ENCODE measurements at places on chromosomes 2 and 18.

DNA sequence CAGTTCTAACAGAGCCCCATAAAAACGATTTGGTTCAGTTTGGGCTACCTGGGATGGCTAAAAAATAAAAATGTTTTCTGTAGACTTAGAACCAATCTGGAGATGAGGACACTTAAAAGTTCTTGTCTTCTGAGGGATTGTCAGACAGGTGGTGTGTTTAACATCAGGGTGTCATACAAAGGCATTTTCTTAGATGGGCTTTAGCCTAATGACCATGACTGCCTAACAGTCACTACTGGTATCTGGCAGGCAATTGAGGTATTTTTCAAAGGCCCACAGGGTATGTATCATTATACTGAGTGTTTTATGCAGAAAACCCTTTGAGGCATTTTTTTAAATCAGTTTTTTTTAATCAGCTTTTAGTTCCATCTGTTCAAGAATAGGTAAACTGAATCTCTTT is 341.4 kb downstream of the PARD3B start:
- no peaks in the 10 kb centered on the region for H3K36me3 ChIP-seq
- no peaks in the 10 kb centered on the region for H3K27me3 ChIP-seq
- H3K4me3 ChIP-seq, result no peak overlapping the region
- no peak overlapping the region for H3K27ac ChIP-seq
- DNase-seq, result no peak
- no peaks in the 10 kb centered on the region for H3K4me1 ChIP-seq

DNA sequence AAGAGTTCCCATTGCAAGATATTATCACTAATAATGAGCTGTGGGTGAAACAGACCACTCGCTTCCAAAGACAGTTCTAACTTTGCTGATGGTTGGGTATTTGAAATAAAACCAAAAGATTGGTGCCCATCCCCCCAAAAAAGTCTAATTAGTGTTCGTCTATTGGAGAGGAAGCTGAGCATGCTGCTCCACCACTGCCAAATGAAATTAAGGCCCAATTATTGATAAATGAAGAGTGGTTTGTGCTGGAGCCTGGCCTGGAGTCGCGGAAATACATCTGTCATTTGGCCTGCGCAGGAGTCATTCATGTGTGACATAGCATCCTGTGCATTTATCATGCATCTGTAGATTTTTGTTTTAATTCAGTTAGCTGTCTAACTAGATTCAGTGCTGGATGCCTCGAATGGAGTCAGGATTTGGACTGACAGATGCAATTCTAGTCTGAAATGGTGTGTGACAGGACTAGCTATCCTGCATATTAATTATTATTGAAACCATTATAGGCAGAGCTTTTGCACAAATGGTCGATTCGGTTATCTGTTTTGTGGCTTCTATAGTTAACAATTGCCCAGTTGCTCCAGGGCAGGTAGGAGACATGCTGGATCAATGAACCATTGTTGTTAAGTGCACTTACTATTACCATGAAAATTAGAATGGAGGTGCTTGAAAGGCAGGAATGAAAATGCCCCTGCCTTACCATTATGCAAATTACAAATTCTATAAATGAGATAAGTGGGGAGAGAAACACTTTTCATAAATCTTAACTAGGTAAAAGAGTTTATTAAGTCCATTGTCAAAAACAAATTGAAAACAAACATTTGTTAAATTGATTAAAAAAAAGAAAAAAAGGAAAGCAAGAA is 450.4 kb upstream of the TCF4 start:
- no peaks in the 10 kb centered on the region for H3K27me3 ChIP-seq
- no peak overlapping the region for H3K4me3 ChIP-seq
- no peak overlapping the region for H3K27ac ChIP-seq
- no peaks in the 10 kb centered on the region for H3K4me1 ChIP-seq

GRCh38 chr2:215636816-215637215 is 200.9 kb upstream of the FN1 start:
- no peaks in the 10 kb centered on the region for H3K27me3 ChIP-seq
- no peaks in the 10 kb centered on the region for H3K4me1 ChIP-seq
- DNase-seq, result no peak
- no peaks in the 10 kb centered on the region for H3K36me3 ChIP-seq
- no peak overlapping the region for H3K27ac ChIP-seq
- H3K4me3 ChIP-seq, result no peak overlapping the region

GRCh38 chr2:38572167-38572566 is 30.6 kb downstream of the HNRNPLL start:
- peaks cover 13% of the 10 kb centered on the region for H3K4me1 ChIP-seq
- H3K4me3 ChIP-seq, result no peak overlapping the region
- H3K36me3 ChIP-seq, result peaks cover 32% of the 10 kb centered on the region
- no peaks in the 10 kb centered on the region for H3K27me3 ChIP-seq

- H3K4me1 ChIP-seq, result peaks cover 6% of the 10 kb centered on the region
- H3K36me3 ChIP-seq, result no peaks in the 10 kb centered on the region
- no peak overlapping the region for H3K4me3 ChIP-seq
- no peak overlapping the region for H3K27ac ChIP-seq
- no peaks in the 10 kb centered on the region for H3K27me3 ChIP-seq
Measured at GRCh38 chr2:62112179-62112578, 83.7 kb upstream of the B3GNT2 start.

DNA sequence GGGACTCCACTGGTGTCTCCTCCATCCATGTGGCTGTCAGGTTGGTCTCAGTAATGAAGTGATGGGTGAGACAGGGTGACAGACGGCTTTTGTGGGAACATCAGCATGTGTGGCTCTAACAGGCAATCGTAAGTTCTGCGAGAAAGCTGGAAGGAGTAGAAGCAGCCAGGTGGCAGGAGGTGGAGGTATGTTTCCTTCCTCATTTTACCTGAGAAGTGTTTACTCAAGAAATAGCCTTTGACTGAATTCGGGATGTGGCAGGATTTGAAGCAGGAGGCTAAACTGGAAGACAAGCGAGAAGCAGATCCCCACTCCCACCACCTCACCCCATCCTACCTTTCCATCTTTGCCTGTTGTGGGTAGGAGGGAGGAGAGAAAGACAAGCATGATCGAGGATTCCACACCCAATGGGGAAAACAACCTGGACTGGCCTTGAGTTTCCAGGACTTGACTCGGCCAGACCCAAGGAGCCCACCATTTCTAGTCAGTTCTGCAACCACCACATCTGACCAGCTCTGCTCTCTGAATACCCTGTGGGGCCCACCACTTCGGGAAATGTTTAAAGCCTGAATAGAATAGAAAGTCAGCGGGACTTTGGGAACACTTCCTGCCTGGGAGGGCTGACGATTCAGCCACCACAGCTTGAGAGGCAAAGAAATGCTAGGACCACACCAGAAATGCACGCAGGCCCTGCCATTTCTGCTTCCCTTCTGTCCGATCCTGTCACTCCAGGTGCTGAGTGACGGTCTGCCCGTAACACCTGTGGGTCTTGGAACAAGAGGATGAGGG is 1.2 kb downstream of the ABCG8 start:
- no peak overlapping the region for H3K4me3 ChIP-seq
- H3K27ac ChIP-seq, result no peak overlapping the region
- no peaks in the 10 kb centered on the region for H3K27me3 ChIP-seq
- no peaks in the 10 kb centered on the region for H3K36me3 ChIP-seq
- peak; percentile 88 for DNase-seq
- H3K4me1 ChIP-seq, result no peaks in the 10 kb centered on the region

DNA sequence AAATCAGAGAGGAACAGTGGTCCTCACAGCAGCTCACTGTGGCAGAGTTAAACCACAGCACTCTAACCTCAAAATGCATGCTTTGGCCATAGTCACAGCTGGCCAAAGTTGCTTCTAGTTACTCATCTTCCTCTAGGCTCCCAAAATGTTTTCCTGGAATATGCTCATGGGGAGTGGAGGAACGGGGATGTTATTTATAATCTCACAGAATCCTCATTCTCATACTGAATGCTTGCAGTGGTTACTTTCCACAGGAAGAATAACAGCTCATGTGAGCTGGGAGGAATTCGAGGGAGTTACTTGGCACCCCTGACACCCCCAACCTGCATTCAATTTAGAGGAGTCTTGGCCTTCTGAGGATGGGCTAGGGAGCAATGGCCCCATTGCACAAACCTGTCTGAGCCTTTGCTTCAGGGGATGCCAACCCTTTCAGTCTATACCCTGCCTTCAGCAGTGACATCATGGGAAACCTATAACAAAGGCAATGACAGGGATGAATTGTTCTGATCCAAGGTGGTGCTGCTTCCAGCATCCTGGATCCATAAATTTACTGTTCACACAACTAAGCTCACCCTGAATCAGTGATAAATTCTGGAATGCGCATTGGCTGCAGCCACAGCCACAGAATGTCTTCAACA is 22.4 kb upstream of the CCBE1 start:
- no peak overlapping the region for H3K4me3 ChIP-seq
- no peaks in the 10 kb centered on the region for H3K36me3 ChIP-seq
- H3K27me3 ChIP-seq, result no peaks in the 10 kb centered on the region
- H3K4me1 ChIP-seq, result no peaks in the 10 kb centered on the region
- no peak overlapping the region for H3K27ac ChIP-seq

GRCh38 chr2:174827371-174828369 is 63.4 kb upstream of the CHRNA1 start:
- H3K4me3 ChIP-seq, result no peak overlapping the region
- H3K27me3 ChIP-seq, result no peaks in the 10 kb centered on the region
- peaks cover 43% of the 10 kb centered on the region for H3K4me1 ChIP-seq
- no peak for DNase-seq
- no peaks in the 10 kb centered on the region for H3K36me3 ChIP-seq

DNA sequence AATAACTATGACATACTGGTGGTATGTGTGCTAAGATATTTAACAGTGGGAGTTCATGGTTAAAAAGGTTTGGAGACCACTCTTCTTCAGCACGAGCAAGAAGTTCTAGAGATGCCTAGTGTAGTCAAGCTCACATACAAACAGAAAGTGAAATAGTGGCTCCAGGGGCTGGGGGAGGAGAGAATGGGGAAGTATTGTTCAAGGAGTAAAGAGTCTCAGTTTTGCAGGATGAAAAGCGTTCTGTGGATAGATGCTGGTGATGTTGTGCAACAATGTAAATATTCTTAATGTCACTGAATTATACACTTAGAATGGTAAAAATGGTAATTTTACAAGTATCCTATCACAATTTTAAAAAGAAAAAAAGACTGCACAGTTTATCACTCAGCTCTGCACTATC is 29.0 kb upstream of the EPAS1 start:
- peak; percentile 39 for DNase-seq
- H3K27me3 ChIP-seq, result no peaks in the 10 kb centered on the region
- no peak overlapping the region for H3K27ac ChIP-seq
- no peak overlapping the region for H3K4me3 ChIP-seq
- peaks cover 9% of the 10 kb centered on the region for H3K4me1 ChIP-seq
- H3K36me3 ChIP-seq, result no peaks in the 10 kb centered on the region

DNA sequence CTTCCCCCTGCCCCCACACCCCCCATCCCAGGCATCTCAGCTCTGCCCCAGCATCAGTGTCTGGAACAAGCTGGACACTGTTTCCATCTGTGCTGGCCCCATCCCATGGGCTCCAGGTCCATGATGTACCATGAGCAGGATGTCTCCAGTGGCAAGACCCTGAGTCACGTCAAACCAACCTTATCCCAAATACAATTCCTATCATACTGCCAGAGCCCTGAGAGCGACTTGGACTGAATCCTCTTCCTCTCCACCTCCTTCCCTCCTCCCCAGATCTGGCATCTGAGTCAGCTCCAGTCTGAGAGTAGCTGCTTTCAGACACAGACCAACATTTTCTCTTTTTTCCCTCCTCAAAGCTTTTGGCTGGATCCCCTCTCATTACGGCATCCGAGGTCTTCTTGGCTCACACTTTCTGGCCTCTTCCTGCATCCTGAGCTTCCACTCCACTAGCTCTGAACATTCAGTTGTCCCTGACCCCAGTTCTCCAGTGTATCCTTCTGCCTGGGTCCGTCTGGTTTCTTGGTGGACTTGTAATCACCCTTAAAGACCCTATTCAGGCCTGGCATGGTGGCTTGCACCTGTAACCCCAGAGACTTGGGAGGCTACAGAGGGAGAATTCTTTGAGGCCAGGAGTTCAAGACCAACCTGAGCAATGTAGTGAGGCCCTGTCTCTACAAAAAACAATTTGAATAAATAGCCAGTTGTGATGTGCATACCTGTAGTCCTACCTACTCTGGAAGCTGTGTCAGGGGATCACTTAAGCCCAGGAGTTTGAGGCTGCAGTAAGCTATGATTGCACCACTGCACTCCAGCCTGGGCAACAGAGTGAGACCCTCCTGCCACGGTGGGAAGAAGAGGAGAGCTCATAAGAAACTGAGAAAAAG is 68.3 kb downstream of the ACKR3 start:
- no peak overlapping the region for H3K4me3 ChIP-seq
- H3K27ac ChIP-seq, result no peak overlapping the region
- no peaks in the 10 kb centered on the region for H3K36me3 ChIP-seq
- H3K27me3 ChIP-seq, result no peaks in the 10 kb centered on the region
- peaks cover 7% of the 10 kb centered on the region for H3K4me1 ChIP-seq

DNA sequence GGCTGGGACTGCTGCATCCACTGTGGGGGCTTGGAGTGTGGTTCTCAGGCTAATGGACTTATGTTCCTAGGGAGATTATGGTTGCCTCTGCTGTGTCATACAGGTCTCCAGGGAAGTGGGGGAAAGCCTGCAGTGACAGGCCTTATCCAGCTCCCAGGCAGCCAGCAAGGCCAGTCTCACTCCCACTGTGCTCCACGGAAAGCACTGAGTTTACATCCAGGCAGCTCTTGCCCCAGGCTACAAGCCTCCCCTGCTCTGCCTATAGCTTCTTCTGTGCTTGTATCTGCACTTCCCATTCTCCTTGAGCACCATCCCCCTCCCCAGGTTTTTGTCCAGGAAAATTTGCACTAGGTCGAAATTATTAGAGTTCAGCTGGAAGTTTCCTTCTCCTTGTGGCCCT is 231.9 kb downstream of the ZRANB3 start:
- H3K27me3 ChIP-seq, result no peaks in the 10 kb centered on the region
- no peaks in the 10 kb centered on the region for H3K4me1 ChIP-seq
- H3K27ac ChIP-seq, result no peak overlapping the region
- H3K36me3 ChIP-seq, result peaks cover 7% of the 10 kb centered on the region

Data from esophagus muscularis mucosa (tissue), 4 donors.